CD4-positive, alpha-beta T cell treated with Interleukin-4 for 1 hour (primary cell): ENCODE measurements at places on chromosomes 2 and 18.

DNA sequence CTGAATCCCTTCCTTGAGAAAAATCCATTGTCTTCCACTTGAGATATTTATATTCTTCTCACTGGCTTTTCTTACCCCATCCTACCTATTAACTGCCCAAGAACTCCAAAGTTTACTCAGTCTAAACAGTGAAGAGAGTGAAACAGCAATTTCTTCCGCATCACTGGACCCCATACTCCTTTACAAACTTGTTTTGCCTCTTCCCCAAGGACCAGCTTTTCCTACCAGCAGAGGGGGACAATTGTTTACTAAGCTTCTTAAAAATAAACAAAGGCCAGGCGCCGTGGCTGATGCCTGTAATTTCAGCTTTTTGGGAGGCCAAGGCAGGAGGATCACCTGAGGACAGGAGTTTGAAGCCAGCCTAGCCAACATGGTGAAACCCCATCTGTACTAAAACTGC lies 52.0 kb downstream of the LRATD1 start:
- no peak for DNase-seq

GRCh38 chr2:86703704-86704361 lies 16.3 kb upstream of the RMND5A start:
- no peak for DNase-seq

DNA sequence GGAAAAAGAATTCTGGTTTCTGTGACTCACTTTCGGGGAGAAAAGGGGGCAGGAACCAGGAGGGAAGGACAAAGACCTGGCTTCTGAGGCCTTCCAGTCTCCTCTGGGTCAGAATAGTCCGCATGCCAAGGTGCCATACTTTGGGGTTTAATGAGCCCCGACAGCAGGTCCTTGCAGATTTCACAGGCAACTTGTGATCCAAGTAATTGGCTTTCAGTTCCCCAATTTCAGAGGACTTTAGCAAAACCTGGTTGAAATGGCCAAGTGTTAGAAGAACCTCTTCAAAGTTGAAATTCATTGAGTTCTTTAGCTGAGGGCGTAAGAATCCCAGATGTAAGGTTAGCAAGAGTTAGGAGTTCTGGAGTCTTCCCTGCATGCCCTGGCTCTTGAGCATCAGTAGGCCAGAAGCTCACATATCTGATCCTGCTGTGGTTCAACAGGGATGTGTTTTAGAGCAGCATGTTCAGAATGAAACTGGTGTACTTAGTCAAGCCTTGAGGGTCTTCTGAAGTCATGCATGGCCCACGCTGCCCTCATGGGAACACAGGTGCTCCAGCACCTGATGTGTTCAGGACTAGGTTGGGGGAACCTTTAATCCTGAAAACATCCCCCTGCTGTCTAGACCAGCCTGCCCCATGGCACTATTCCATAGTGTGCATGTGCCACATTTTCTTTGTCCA lies 143.0 kb downstream of the NUP35 start:
- no peak for DNase-seq

DNA sequence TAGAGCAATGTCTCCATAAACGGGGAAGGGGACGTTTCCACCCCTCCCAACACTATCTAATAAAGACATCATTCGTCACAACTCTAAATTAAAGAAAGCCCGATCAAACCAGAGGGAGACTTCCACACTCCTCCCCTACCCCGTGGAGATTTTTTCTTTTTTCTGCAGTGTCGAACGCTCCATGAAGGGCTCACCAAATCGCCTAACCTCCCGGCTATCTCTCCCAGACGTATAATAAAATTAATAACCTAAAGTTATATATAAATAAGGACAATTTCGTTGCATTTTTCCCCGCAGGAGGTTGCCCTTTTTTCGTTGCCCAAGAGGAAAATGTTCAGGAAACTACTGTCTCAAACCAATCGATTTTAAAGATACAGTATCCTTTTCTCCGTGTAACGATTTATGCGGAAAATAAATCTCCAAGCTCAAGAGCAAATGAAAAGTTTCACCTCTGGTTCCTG lies 2.4 kb downstream of the EVX2 start:
- DNase-seq, result no peak

DNA sequence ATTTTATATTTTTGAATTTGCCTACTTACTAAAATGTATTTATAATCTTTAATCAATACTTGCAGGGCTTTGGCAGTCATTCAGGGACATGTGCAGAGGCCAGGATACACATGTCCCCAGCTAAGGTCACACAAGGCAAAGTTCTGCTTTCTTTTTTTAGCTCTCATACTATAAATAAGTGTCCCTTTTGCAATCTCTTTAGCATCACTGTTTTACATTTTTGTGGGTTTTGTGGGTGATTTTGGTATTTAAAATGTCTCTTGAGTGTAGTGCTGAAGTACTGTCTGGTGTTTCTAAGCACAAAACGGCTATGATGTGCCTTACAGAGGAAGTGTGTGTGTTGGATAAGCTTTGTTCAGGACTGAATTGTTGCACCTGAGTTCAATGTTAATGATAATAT lies 309.0 kb upstream of the GULP1 start:
- DNase-seq, result no peak

- DNase-seq, result no peak
Measured at GRCh38 chr2:152925547-152926448, 207.4 kb downstream of the ARL6IP6 start.

DNA sequence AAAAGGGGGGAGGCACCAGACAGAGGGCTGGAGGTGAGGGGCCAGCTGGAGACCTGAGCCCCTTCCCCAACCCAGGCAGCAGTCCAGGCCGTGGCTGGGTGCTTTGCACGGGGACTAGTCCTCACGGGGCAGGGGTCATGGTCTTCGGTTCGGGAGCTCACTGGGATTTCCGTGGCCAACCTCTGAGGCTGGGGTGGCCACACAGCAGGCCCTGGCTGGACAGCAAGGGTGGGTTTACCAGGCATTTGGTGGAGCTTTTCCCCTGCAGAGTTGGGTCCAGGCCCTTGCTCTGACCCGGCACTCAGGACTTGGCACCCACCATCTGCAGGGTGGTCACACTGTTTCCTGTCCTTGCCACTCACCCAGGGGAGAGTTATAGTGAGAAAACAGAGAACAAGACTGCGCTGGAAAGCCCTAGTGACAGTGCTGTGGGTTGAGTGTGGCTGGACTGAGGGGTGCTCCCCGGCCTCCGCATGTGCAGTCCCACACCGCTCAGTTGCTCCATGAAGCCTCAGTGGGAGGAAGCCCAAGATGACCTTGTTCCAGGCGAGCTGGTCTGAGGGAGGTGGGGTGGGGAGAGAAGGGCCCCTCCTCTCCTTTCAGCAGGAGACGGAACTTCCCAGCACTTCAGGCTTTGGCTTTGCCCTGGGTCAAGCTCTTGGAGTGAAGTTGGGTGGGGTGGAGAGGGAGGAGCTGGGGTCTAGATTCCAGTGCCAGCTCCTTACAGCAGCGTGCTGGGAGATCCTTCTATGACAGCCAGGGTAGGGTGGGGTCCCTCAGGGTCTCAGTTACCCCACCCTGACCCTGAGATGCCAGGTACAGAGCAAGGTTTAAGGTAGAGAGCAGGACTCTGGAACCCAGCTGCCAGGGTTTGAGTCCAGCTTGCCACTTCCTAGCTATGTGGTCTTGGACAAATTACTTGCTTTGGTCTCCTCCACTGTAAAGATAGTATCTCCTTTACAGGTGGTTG lies 219.8 kb downstream of the DYSF start:
- no peak for DNase-seq

GRCh38 chr2:147649998-147650397 lies 194.8 kb upstream of the ACVR2A start:
- no peak for DNase-seq

DNA sequence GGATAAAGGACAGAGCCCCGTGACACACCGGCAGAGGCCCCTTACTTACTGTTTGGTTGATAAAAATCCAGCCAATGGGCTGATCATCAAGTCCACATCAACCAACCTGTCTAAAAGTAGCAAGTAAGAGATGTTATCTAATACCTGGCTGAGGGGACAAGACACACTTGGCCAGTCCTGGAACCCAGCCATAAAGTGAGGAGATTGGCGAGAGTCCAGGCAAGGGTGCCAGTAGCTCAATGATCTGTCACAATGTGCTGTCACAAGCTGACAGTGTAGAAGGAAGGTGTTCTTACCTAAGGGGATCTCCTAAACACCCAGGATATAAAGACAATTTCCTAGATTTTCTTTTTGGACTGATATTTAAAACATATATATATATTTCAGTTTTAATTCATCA lies 61.7 kb upstream of the IL1R2 start:
- DNase-seq, result no peak

- DNase-seq, result no peak
Measured at GRCh38 chr2:75595541-75596395, 35.0 kb upstream of the EVA1A start.

DNA sequence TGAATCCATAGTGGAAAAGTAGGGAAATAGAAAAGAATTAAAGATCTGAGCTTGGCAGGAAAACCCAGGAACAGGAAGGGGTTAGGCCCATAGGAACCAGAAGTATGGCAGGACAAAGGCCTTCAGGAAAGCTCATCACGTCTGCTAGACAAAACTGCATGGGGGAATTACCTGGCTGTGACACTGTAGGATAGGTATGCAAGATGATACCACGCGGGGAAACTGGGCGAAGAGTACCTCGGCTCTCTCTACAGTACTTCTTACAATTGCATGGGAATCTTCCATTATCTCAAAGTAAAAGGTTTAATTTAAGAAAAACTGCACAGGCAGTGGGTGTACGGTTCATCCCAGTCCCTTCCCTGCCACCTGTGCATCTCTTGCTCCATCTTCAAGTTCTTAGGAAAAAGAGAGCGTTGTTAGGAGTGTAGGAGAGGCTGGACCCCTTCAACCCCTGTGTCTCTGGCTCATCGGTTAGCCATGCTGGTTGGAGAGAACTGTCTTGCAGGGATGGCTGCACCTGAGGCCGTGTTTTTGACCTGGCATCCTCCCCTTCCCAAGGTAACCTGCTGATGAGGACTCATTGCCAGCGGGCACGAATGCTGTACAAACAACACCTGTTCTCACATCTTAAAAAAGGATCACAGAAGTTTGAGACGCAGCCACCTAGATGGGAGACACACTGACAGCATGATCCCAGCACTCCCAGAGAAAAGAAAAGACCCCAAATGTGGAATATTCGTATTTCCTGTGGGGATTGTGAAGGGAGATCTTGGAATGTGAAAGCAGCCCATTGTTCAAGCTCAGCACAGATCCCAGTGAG lies 120.5 kb upstream of the COPS8 start:
- no peak for DNase-seq

GRCh38 chr2:20365249-20365817 lies 14.7 kb upstream of the PUM2 start:
- no peak for DNase-seq

DNA sequence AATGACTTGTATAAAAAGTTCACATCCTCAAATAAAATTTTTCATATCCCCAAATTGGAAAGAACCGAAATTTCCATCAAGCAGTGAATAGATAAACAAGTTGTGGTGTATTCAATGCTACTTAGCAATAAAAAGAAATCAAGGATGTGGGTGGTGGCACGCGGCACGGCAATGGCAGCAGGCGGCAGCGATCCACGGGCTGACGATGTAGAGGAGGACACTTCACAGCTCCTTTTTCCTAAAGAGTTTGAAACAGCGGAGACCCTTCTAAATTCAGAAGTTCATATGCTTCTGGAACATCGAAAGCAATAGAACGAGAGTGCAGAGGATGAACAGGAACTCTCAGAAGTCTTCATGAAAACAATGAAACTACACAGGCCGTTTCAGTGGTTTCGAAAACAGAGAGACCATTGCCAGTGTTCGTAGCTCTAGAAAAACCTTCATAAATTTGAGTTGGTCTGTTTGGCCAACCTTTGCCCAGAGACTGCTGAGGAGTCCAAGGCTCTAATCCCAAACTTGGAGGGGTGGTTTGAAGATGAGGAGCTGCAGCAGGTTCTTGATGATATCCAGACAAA lies 9.8 kb upstream of the IL36A start:
- DNase-seq, result no peak

DNA sequence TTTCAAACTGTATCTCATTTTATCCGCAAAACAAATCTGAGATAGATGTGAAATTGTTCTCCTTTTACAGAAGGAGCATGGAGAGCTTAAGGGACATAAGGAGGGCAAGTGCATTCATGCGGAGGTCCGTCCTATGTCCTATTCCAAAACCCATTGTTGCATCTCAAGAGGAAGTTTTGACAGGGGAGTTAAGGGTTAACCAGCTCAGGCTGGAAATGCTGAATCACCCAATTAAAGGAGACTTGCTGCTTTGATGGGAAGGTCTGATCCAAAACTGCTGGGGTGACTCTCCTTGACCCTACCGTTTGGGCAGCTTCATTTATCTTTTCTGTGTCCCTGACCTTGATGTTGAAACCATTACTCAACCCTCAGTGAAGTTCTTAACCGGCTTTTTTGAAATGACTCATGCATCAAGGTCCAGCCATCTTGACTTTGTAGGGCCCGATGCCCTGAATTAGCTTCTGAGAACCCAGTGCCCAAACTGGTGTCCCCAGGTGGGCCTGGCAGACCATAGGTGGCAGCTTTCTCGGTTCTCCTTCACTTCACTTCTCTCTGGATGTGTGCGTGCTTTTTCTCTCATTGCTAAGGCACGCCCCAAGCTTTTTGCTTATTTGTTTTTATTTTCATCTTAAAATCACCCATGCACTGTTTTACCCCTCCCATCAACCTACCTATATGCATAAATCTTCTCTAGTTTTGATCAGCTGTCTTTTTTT lies 15.9 kb upstream of the TXNDC2 start:
- no peak for DNase-seq

GRCh38 chr2:195513119-195513518 lies 143.9 kb upstream of the SLC39A10 start:
- DNase-seq, result no peak

DNA sequence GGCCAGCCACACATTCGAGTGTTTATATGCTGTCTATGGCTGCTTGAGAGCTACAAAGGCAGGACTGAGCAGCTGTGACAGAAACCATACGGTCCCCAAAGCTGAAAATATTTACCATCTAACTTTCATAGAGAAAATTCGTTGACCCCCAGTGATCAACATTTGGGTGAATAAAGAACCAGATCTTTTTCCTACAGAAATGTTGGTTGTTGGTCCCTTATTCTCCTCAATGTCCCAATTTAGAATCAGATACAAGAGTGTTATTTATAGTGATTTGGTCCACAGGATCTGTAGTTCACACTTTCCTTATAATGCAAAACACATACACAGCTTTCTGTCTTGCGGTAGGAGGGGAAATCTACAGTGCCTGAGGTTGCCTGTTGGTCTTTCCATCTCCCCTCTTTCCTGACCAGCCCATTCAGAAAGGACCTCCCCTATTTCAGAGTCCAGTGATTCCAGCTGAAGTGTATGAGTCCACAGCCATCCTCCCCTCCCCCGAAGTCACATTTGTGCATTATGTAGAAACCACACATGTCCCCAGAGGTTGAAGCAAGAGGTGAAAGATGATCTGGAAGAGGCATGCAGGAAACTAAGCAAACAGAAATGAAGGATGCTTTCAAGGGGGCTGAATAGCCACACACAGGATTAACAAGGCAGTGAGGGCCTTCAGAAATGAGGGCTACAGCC lies 61.9 kb downstream of the SPRED2 start:
- DNase-seq, result no peak

DNA sequence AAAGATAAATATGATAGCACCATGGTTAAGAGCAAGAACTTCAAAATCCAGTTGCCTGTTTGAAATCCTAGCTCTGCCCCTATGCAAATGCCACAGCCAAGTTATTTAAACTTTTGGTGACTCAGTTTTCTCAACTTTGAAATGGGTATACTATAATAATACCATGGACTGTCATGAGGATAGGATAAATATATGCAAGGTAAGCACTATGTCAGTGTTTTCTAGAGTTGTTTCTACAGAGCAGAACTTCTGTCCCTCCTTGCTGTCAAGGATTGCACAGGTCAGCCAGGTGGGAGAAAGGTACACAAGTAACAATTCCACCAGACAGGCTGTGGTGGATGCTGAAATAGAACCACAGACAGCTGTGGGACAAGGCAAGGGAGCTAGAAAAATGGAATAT lies 55.7 kb upstream of the BOD1L2 start:
- no peak for DNase-seq
